ENCODE measurements at places on chromosomes 4 and X.

GRCh38 chr4:84317513-84317912 lies 181.6 kb downstream of the NKX6-1 start:
- DNase-seq, result no peak

- no peak for DNase-seq
These were observed 549.4 kb downstream of the TLL1 start for GRCh38 chr4:166422475-166422874.

DNA sequence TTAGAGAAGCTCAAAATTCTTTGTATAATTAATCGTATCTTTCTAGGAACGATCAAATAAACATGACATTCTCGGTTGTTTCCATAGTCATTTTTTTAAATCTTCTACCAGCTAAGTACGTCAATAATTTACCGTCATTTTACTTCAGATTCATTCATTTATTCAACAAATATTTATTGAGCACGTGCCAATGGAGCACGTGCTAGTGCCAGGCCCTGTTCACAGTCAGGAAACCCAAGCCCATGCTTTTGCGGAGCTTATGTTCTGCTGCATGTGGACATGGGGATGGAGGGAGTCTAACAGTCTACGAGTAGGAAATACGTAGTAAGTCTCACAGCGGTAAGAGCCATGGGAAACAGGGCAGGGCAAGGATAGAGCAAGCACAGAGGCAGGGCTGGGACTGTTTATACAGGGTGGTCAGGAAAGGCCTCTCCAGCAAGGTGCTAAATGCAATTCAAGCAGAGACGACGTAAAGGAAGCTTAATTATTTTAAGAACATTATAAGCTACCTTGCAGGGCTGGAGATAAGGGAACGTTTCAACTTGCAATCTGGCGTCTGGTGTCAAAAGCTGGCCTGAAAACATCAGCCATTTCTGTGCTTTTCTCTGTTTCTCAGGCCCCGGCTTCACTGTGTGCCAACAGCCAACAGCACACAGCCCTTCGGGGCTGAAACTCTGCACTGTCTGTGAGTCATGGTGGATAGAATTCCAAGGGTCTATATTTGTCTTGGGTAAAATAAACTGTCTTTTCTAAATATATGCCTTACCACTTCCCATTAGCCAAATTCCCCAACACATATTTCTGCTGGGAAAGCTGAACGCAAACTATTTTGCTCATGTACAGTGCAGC lies 517.1 kb upstream of the ZFP42 start:
- no peak for DNase-seq

GRCh38 chrX:108091264-108091877 lies at the start of the genes ATG4A and PSMD10:
ATG4A (plus strand) TSS chrX:108091778; CDS start chrX:108091827, 49 bp downstream.
PSMD10 (minus strand) TSS chrX:108091542; CDS start chrX:108091520, 22 bp downstream.
- peak; percentile 97 for DNase-seq

DNA sequence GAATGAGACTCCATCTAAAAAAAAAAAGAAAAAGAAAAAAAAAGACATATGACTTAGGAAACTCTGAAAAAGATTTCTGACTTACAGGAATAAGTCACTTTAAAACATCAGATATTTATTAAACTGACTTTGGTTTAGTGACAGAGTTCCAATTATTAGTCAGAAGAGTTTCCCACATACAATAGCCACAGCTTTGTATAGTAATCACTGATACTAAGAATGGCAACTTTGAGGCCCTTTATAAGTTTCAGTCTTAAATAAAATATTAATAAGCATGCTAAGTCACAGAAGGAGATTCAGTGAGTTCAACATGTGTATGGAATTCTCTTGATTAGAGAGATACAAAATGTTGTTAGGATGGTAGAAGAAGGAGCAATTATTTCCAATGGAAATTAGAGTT lies 652.3 kb upstream of the AMOT start:
- no peak for DNase-seq

DNA sequence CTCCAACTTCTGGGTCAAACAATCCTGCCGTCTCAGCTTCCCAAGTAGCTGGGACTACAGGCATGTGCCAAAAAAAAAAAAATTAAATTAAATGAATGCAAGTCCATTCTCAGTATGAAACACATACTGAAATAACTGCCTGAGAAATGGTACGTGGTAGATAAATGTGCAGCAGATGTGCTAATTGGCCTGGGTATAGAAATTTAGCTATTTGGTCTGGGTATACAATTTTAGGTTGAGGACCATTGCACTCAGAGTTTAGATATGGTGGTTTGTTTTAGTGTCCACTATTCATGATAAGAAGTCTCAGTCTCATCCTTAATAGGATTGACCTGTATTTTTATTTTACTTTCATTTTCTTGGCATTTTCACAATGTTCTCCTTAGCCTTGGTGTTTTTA lies 9.2 kb downstream of the GYG2 start:
- no peak for DNase-seq

DNA sequence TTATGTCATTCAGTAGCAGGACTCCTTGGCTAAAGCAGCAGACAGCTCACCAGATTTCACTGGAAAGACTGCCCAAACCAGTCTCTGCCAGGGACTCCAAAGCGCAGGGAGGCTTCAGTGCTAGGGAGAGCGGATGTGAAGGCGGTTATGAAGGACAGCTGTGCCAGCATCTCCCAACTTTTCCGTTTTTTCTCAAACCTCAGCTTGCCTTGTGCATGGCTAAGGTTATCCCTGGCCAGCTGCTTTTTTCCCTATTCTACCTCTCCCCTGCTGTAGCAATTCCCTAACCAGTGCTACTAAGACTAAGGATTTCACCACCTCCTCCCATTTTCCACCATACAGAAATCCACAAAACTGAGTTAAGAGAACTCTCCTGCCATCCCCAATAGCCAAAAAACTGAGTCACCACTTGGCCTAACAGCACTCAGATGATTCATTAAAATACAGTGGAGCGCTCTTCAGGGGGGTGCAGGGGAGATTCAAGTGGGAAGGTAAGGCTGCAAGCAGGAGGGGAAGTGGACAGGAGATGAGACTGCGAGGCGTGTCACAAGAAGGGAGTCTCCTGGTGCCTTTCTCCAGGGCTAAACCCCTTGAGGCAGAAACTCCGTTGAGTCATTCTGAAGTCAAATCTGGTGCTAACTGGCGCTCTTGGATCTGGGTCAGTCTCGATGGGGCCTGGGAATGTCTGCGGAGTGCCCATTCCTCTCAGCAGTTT lies 90.7 kb downstream of the PALLD start:
- no peak for DNase-seq

GRCh38 chr4:121824171-121824527 lies 466 bp upstream of the CCNA2 start:
- DNase-seq, result no peak

GRCh38 chr4:156390599-156391324 lies 437.1 kb upstream of the CTSO start:
- no peak for DNase-seq

GRCh38 chr4:164251257-164251656 lies 502.7 kb upstream of the SMIM31 start:
- no peak for DNase-seq

DNA sequence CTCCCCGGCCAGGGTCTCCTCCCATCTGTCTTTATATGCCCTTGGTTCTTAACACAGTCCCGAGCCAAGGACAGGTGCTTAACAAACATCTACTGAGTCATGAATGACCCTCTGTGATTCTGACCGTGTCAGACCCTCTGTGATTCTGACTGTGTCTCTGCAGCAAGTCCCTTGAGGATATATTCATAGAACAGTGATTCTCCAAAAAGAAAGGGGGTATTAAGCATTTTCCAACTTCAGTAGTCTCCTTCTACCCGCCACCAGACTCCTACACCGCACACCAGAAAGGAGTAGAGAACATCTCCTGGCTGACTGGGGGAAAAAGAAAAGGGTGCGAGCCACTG lies 13.6 kb downstream of the ACSL1 start:
- no peak for DNase-seq

GRCh38 chr4:85260064-85260463 lies 214.9 kb upstream of the ARHGAP24 start:
- no peak for DNase-seq

- DNase-seq, result no peak
These were observed 223.4 kb downstream of the SHROOM3 start for GRCh38 chr4:76658231-76659102.

GRCh38 chr4:118682928-118683327 lies 2.3 kb upstream of the METTL14 start:
- DNase-seq, result no peak

DNA sequence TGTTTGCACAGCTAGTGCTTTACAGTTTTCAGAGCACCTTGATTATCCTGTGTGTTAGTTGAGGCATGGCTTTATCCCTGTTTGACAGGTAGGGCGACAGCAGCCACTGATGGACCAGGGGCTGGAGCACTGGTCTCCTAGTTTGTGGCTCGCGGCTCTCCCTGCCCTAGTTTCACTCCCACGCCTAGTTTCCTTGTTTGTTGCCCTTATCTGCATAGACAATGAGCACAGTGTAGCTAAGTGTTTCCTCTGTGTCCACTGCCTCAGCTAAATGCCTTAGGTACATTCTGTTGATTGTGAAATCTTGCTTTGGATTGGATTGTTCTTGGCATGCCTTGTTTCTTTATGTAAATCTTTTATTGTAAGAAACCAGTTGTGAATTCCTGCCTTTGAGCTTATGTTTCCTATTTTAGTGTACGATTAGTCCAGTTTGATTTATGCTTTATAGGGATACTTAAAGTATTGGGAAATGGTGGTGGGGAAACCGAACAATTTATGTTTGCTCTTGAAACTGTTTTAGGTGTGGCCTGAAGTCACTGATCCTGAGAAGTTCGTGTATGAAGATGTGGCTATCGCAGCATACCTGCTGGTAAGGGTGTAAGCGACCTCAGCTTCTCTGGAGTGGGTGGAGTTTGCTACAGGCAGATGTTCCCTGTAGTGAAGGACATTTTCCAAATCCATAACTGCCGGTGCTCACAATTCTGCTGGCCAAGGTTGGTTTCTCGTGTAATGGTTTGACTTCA lies 11.0 kb downstream of the TRMT44 start:
- no peak for DNase-seq

GRCh38 chr4:7808752-7809151 lies 130.9 kb downstream of the AFAP1 start:
- no peak for DNase-seq

- no peak for DNase-seq
These were observed 268.6 kb upstream of the SLIT2 start for GRCh38 chr4:19983072-19983471.

GRCh38 chr4:22551550-22551949 lies 35.7 kb upstream of the ADGRA3 start:
- no peak for DNase-seq

GRCh38 chrX:6983207-6983955 lies 164.1 kb upstream of the STS start:
- no peak for DNase-seq

DNA sequence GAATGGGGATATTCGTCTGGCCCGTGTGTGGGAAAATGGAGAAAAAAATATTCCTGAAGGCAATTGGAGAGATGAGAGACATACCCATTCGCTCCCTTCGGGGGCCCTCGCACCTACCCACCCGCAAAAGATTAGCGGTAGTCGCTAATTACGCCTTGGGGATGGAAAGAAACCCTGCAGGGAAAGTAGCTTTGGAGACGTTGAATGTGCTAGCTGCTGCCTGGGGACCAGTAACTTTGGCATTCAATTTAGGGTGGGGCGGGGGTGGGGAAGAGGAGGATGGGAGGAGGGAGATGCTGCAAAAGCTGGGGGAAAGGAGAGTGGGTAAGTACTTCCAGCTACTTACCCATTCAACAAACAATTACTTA lies 407 bp upstream of the ZC4H2 start:
- DNase-seq, result peak; percentile 4

DNA sequence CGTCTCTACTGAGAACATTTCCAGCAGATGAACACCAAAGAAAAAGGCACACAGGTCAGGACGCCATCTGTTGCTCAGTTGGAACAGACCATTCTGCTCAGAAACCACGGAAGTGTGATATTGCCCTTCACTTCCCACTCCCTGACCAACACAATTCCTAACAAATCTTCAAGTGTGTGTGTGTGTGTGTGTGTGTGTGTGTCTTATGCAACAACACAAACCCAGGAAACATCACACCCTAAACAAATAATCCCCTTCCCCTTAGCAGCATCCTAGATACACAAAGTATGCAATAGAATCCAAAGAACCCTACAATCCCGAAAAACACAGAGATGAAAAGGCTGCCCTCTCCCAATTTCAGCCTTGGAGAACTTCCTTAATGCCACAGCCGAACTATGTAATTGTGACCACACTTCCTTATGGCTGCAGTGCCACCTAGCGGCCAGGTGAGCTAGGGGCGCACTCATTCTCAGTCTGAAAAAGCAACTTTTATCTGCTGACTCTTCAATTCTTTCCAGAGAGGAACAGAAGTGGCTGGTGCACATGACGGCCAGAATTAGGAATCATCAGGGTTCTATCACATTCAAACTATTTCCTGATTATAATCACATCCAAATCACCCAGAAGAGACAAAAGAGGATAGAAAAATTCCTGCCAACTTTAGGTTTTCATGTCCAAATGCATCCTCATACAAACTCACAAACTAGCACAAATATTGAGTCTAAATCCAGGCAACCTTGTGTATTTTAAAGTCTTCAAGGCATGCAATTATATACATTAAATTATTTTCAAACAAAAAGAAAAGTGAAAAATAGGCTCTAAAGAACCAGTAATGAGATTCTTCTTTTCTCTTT lies 164.9 kb downstream of the DHX15 start:
- DNase-seq, result peak; percentile 70

DNA sequence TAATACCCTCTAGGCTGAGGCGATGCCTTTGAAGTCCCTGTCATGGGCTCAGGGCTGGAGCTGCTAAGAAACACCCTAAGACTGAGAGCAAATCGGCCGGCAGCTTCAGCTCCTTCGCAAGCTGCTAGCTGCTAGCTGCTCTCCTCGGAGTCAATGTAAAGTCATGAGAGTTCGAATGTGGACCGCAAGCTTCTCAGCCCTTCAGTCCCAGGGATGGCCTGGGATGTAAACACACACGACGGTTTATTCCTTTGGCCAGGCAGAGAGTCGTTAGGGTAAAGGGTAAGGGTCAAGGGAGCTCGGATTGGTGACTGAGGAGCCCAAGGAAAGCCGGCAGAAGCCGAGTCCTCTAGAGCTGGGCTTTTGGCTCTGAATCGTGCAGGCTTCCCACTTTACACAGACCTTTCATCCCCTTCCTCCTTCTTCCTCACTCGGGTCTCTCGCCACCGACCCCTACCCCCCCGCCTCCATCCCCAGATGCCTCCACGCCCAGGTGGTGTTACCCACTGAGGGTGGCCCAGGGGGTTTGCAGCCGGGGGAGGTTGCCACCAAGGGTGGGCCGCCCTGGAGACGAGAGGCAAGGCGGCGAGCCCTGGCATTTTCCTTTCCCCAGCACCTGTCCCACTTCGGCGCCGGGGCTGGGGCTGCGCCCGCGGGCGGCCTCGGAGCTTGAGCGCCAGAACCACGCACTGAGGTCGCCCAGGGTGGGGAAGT lies 3.1 kb upstream of the BCORL1 start:
- DNase-seq, result peak; percentile 3

DNA sequence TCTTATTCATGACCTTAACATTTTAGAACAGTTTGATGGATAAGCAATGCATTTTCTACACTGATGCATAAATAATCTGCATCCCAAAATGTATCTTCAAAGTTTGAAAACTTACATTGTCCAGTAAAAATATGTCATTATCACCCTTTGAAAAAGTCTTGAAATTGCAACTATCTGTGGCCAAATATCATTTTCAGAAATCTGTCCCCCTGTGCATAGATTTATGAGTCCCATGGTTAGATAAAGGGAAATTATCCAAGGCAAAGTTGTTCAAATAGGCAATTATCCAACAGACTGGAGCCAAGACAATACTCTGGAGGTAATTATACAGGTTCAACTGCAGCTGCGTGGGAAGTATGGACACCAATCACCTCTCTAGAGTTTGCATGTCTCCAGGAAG lies 182.5 kb upstream of the INTU start:
- DNase-seq, result no peak

GRCh38 chr4:6297266-6297815 lies 27.7 kb downstream of the WFS1 start:
- no peak for DNase-seq

GRCh38 chrX:38462257-38462656 lies 99.1 kb upstream of the TSPAN7 start:
- DNase-seq, result no peak

- no peak for DNase-seq
These were observed 503 bp upstream of the PDE5A start for GRCh38 chr4:119629142-119629471.

All from Ammon's horn (tissue), 1 donor.